ENCODE measurements at places on chromosomes 6 and 20.

DNA sequence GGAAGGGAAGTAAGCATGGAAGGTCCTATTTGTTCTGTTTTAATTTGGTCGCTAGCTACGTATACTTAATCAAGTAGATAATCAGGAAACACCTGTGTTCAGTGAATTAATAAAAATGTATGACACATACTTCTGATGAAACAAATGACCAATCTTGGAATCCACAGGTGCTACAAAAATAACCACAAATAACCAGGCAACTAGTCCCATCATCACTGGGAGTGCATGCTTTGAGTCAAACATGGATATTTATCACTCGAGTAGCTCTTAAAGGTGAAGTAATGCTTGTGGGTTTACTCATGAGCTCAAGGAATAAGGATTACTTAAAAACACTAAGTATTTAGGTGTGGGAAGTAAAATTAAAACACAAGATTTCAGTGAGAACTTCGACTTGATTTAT lies 285.6 kb upstream of the ID4 start:
- no peak for DNase-seq

DNA sequence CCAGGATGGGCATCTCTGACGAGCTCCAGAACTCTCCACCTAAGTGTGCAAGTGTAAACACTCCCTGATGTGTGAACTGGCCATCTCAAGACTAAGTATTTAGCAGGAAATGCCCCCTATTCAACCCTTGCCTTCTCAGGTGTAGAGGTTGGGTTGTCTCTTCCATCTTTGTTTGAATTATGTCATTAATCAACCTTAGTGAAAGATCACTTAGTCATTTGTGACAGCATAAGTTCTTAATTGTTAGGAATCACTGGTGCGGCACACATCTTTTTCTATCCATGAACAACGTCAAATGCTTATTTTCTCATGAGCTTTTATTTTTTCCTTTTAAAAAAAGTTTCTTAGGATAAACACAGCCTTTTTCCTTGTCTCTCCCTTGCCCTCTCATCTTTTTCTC lies 151.6 kb downstream of the ESR1 start:
- DNase-seq: no peak

DNA sequence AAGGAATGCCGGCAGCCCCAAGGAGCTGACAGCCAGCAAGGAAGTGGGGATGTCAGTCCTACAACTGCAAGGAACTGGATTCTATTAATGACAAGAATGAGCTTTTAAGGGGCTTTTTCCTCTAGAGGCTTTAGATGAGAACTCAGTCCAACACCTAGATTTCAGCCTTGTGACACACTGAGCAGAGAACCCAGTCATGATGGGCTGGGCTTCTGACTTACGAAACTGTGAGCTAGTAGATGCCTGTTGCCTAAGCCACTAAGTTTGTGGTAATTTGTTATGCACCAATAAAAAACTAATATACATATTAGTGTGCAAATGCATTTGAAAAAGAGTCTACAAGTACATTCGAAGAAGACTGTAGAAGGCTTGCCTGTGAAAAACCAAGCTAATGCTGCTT lies 263.3 kb downstream of the SOX4 start:
- no peak for DNase-seq

DNA sequence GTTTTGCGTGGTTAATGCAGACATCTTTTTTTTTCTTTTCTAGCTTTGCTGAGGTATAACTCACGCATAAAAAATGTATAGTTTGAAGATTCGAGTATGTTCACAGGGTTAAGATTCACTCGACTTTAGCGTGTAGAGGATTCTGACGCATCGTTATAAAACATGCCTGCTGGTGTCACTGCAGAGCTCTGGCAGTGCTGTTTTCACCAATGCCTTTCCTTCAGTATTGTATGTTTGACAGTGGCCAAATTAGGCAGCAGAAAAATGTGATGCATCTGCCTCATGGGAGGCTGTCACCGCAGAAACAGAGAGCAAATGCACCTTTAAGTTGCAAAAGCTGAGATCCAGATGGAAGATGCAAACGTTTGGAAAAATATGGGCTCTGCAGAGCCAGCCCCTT lies 18.0 kb upstream of the SIRPB2 start:
- DNase-seq: no peak

- no peak for DNase-seq
Observed at GRCh38 chr6:100475554-100476320, 11.0 kb upstream of the SIM1 start.

- DNase-seq: no peak
Observed at GRCh38 chr6:118281291-118281690, 266.8 kb upstream of the PLN start.

GRCh38 chr6:12359036-12359435 lies 68.9 kb downstream of the EDN1 start:
- no peak for DNase-seq

GRCh38 chr20:6637160-6637579 lies 130.3 kb upstream of the BMP2 start:
- no peak for DNase-seq

GRCh38 chr6:73523434-73524123 lies 2.7 kb upstream of the EEF1A1 start:
- DNase-seq: no peak

DNA sequence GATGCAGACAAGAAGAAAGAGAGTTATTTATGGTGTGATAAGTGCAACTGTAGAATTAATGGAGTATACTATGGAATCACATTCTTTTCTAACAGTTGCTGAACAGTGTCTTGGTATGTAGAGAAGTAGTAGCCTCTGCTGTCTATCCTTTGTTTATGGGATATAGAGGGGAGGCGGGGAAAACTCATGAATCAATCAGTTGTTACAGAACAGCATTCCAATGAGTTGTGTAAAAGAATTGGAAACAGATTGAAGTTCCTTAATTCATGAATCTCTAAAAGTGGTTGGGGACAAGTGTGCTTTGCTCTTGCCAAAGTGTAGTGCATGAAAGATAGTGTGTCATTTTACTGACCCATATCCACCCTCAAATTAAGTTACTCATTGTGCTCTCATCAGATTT lies 77.7 kb downstream of the FLRT3 start:
- no peak for DNase-seq

DNA sequence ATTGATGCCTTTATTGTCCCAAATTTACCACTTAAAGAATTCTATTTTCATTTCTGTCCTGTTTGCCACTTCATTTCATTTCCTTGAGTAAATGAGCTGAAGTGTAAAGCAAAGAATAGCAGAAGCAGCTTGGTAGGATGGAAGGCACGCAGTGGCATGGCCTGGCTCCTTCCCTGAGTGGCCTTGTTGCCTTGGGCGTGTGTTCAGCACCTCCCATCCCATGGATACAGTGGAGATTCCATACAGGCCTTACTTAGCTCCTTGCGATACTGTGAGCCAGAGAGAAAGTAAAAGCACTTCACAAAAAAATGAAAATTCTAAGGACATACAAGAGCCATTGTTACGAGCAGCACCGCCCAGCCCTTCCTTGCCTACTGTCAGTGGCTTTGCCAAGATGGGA lies 39.6 kb downstream of the ALDH5A1 start:
- no peak for DNase-seq

DNA sequence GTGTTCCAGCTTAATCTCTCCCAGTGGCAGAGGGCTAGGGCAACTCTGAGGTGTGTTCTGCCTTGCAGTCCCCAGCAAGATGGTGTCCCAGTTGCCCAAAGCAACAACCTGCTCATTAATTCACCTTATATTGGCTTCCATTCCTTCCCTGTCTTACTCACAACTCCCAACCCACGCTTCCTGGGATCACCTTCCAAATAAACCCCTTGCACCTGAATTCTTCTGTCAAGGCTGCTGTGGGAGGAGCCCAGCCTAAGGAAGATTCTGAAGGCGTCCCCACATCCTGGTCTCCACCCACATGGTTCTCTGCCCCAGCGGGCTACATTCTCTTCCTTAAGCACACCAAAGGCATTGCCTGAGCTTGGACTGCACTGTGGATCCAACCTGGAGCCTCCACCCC lies 116.6 kb upstream of the MAFB start:
- DNase-seq: no peak

DNA sequence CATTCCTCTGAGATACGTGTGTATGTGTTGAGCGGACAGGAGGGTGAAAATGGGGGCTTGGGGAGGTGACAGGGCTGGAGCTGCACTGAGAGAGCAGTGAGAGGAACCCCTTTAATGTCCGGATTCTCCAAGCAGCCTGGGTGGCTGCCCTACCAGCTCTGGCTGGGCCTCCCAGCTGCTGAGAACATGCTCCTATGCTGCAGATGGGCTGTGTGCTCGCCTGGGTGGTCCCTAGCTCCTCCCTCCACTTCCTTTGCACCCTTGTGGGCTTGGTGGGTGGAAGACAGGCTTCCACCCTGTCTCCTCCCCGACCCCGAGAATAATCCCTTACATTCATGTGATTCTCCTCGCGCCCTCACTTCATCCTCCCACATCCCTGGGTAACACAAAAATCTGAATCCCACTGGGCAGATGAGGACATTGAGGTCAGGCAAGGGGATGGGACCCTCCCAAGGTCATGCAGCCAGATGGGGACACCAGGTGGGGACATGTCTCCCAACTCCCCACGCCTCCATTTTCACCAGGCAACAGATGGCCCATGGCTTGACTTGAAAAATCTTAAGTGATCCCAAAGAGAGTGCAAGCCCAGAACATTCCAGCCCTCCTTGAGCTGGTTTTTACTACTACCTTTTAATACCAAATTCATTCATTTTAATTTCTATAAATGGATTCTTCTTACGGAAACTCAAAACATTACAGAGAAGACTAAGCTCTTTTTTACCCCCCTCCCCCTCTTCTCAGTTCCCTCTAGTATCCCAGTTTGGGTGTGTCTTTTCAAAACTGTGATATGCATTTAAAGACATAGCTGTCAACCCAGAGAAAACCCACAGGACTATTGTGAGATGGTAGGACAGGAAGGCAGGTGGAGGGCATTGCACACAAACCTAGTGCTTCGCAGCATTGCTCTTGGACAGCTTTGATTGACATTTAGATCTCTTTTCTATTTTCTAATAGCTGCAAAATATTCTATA lies 5.0 kb upstream of the PDRG1 start:
- no peak for DNase-seq

DNA sequence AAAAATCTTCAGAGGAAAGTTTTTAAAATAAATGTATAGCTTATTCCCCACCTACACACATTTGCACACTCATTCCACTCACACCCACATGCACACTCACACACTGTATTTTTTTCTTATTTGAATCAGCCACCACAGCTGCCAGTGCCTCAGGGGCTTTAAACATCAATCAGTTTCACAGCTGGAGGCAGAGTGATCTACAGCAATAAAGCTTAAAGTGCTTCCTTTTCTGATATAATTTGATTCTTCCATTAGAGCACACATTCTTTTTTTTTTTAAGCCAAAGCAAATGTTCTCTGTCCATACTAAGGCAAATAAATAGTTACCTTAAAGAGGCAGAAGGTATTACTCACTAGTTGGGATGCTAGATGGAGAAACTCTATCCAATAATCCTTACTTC lies 498.8 kb upstream of the POU3F2 start:
- DNase-seq: no peak

GRCh38 chr6:156687789-156688619 lies 89.2 kb upstream of the ARID1B start:
- peak; percentile 34 for DNase-seq

DNA sequence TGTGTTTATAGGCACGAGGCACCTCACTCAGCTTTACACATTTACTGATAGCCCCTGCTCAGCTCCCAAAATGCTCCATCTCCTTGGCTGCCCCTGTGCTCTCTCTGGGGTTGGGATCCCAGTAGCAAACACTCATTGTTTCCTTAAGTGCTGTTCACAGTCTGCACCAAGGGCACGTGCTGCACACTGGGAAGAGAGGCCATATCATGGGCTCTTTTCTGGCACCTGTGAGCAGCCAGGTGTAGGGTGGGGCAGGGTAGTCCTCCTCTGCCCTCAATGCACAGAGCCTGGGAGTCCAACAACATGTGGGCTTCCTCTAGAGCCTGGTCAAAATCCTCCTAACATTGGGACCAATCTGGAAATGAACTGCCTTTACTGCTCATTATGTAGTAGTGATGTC lies 67.9 kb downstream of the BANF2 start:
- DNase-seq: no peak

GRCh38 chr6:135073756-135074393 lies 19.3 kb upstream of the HBS1L start:
- no peak for DNase-seq

DNA sequence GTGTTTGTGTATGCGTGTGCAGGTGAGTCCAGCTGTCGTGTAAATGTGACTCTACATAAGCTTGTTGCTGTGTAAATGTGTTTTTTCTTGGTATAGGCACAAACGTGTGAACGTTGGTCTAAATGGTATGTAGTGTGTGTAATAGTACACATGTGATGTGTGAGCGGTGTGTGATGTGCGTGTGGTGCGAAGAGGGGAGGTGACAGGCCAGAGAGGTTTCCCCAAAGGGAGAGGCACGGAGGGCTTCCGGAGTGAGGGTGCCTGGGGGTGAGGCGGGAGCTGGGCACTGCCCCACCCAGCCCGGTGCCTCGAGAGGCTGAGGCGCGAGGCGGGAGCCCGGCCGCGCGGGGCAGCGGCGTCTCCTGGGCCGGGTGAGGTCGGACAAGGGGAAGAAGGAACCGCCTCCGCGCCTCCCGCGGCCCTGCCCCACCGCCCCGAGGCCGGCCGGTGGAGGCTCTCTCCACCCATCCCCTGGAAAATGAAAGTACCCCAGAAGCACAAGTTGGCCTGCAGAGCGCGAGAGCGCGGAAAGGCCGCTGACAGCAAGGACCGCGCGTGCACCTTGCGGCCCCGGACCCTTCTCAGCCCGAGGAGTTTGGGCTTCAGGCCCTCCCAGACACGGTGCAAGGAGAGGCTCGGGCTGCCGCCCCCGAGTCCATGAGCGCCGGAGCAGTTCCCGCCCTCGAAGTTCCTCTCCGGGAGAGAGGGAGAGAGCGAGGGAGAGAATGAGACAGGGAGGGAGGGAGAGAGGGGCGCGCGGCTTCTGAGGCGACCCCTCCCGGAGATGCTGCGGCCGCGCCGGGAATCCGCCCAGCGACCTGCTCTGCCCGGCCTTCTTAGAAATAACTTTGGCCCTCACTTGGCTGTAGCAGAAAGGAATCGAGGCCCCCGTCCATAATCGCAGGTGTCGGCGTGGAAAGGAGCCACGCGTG lies 43.2 kb upstream of the OSTM1 start:
- DNase-seq: peak; percentile 16

GRCh38 chr20:49516916-49517804 lies 34.7 kb upstream of the KCNB1 start:
- no peak for DNase-seq

DNA sequence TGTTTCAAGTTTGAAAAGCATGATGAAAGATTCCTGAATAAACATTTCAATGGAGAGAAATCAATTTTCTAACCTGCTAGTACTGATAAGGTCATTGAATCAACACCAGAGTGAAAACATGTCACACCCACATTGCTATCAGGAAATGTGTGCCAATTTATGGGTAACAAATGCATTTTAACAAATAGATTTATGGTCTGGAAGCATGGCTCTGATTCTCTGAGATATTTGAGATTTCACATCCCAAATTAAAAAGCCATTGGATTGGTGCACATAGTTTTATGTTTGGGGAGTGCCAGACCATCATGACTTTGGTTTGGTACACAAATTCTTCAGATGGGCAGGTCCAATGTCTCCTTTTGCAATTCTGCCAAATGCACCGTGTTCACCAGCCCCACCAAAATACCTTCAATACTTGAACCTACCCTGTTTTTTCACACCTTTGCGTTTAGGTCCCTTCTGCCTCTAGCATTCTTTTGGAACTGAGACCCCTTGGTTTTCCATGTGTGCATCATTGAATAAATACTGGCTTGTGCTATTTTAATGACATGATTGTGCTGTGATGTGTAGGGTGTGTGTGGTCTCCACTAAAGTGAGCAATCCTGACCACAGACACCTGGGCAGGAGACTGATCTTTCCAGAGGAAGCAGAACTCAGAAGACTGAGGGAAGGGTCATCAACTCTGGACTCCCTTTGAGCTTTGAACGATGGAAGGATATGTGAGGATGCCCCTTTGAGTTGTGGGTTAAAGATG lies 20.4 kb downstream of the IL20RA start:
- DNase-seq: no peak
